ENCODE measurements at places on chromosomes 11 and 22.
A peak's percentile ranks its signal among the peaks of the same experiment; 100 is the strongest.

DNA sequence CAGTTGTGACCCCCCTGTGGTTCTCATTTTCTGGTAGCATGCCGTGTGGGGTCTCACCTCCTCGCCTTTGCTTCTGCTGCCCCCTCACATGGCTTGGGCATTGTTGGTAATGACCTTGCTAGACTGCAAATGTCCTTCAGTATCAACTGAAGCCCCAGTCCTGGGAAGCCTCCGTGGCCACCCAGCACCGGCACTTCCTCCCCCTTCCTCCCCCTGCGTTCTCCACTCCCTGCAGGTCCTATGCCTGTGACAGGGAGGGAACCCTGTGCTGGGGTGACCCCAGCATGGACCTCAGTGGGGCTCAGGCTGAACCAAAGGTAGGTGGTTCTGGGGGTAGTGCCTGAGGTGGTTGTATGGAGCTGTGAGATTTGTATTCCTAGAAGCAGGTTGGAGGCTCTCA, 5.9 kb downstream of the ST3GAL4 start:
- DNase-seq, result no peak

DNA sequence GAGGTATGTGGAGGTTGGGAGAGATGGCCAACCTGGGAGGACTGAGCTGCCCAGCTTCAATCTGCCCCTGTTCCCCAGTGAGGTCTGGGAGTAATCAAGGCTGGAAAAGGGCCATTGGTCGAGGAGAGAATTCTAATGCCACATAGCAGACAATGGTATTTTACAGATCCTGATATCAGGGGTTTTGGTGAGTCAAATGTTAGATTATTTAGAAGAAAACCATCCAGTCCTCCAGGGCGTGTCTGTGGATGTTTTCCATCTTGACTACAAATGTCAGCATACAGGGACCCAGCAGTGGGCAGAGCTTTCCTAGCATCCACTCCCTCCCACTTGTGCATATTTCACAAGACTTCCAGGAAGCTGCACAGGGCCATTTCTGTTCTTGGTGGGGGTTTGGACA, 107.9 kb downstream of the SCN3B start:
- DNase-seq, result no peak

DNA sequence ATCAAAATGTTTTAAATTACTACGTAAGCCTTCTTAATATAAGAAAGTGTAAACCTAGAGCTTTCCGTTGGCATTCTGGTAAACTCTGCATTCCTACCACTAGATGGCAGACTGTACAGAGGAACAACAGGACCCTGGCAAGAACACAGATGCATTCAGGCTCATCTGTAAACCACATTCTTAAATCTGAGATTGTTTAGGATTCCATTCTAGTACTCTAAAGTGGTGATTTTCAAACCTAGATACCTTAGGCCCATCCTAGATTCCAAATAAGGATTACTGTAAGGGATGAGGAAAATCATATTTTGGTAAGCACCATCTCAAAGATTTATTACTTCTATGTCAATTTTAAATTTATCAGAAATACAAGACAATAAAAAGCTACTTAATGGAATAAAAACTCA, 26.9 kb downstream of the PICALM start:
- DNase-seq, result peak; percentile 50

- DNase-seq, result peak; percentile 62
Measured at GRCh38 chr11:129375751-129376657, at the start of gene BARX2. TSS of gene BARX2 (plus strand) at chr11:129375848. CDS start at chr11:129376036, 188 bp downstream.

- no peak for DNase-seq
Measured at GRCh38 chr11:93822359-93822758, 28.1 kb downstream of the VSTM5 start.

DNA sequence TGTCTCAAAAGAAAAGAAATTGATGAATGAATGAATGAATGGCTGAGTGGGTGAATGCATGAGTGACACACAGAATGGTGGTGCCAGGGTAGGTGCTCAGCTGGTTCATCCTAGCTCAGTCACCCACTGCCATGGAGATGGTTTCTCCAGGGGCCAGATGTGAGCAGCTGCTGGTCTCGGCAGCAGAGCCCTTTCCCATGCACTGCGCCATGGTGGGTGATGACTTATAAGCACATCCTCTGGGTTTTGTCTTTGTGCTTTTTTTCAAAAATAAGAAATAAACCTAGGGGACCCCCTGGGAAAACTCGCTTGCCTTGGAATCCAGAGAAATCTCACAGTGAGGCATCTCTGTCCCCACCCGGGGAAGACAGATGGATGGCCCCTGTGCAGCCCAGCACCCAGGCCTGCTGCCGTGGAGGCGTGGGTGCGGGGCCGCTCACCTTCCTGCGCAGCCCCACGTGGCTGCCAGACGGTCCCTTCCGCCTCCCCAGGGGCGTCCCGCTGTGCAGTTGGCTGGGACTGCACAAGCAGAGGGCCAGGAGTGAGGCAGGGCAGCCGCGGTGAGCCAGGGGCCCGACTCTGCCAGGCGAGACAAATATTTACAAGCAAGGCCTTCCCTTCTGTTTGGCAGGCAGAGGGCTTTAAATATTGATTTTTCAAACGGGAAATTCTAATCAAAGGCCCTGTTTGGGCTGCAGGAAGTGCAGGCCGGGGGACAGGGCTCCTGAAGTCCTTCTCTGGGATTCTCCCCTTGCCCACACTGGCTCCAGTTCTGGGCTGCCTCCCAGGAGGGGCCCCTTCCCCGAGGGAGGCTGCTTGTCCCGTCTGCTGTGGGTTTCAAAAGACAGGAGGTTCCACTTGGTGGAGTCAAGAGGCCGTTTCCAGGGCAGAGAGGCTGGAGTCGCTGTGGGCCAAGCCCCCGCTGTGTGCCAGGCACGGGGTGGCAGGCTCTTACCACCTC, 24.3 kb downstream of the MPPED1 start:
- DNase-seq, result no peak

DNA sequence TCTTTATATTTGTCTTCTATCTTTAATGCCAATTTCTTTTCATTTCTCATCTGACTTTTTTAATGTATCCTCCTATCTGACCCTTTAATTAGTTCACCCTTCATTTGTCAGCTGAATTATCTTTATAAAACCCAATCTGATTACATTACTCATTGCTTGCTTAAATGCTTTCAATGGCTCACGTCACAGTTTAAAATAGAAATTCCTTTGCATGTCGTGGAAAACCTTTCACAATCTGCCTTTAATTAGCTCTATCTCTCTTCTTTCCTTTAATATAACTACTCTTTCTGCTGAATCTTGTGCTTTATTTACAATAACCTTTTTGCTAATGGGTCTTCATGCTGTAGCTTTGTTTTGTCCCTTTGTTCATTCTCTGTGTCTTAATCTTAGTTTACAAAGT, 125.7 kb downstream of the DYNC2H1 start:
- no peak for DNase-seq

GRCh38 chr22:30490399-30490798, 15.1 kb downstream of the SEC14L4 start:
- no peak for DNase-seq

DNA sequence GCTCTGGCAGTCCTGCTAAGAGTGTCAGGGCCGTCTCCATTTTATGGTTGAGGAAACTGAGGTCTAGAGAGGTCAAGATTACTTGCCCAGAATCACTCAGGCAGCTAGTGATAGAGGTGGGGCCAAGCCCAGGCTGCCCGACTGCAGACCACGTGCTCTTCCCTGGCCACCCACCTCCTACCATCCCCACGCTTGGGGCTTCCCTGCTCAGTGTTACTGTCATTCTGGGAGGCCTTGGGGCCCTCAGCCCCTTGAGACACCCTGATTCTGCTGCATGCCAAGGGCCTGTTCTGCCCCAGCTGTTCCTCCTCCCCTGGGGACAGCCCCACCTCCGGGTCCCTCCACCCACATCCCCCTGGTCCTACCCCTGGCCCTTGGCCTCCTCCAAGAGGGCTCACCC, 17.2 kb upstream of the TAB1 start:
- DNase-seq, result peak; percentile 78

- no peak for DNase-seq
Measured at GRCh38 chr11:120540744-120541465, 29.4 kb downstream of the GRIK4 start.

- no peak for DNase-seq
Measured at GRCh38 chr11:76215941-76216340, 9.6 kb upstream of the WNT11 start.

DNA sequence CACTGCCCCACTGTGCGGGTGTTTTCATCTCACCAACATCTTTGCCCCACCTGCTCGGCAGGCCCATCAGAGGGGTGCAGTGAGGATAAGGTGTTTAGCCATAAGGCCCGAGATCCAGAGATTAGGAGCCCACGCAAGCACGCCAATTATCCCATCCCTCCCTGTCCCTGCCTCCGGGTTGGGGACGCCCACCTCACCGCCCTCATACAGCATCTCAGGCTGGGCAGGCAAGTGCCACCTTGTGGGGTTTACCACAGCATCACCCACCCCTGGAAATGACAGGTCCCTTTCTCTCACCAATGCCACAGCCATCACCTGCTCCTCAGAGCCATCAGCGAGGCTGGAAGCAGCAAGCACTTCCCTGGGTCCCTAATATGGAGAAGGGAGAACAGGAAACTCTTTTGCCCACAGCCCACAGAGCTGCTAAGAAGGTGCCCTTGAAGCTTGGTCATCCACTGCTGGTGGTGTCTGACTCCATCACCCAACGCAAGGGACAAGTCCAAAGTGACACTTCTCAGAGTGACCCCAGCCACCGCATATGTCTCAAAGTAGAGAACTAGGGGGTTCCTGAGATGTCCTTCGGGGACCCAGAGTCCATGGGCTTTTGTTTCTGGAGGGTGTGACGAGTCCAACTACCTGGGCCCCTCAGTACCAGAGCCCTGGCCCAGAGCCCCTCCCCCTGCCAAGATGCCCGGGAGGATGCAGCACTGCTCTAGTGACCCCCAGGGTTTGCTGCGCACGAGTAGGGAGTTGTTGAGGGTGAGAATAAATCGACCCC, 15.8 kb downstream of the VPS37C start:
- DNase-seq, result no peak

DNA sequence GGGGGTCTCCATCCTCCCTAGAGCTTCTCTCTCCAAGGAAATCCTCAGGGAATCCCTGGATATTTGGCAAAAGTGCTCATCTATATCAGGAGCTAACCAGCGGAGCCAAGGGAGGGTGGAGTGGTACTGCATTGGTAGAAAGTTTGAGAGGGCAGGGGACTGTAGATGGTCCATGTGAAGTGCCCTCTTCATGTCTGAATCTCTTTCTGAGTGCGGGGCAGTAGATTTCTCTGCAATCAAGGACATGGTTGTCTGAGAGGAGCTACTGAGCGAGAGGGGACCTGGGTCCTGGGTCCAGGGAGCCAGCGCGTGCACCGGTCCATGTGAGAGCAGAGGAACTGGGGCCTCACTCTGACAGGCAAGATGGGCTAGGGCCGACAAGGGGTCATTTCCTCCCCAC, 701 bp downstream of the DIXDC1 start:
- DNase-seq, result no peak

- no peak for DNase-seq
Measured at GRCh38 chr11:134488512-134488911, 76.5 kb upstream of the B3GAT1 start.

DNA sequence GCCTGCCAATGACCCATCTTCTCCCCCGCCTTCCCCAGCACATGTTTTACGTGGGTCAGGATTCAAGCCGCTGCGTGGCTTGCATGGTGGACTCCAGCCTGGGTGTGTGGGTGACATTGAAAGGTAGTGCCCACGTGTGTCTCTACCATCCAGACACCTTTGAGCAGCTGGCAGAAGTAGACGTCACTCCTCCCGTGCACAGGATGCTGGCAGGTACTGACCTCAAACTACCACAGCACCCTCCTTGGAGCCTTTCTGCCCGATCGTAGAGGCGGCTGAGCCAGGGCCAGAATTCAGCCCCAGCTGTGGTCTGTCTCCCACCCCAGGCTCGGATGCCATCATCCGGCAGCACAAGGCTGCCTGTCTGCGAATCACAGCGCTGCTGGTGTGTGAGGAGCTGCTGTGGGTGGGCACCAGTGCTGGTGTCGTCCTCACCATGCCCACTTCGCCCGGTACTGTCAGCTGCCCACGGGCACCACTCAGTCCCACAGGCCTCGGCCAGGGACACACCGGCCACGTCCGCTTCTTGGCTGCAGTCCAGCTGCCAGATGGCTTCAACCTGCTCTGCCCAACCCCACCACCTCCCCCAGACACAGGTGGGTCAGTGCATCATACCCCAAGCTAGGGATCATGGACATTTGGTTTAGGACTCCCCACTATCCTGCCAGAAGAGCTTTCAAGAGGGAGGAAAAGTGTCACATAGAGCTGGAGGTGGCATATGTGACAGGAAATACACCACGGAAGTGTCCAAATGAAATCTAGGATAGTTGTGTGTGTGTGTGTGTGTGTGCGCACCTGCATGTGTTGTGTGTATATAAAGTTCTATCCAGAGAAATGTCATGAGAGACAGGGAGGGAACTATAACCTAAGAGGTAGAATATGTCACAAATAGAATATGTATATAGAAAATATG, 10.6 kb upstream of the RELT start:
- no peak for DNase-seq

GRCh38 chr11:133133606-133134005, 398.7 kb downstream of the OPCML start:
- DNase-seq, result no peak

GRCh38 chr11:25775603-25776002, 556.3 kb upstream of the ANO3 start:
- no peak for DNase-seq

- DNase-seq, result peak; percentile 69
Measured at GRCh38 chr11:62124186-62125113, 639 bp downstream of the INCENP start.

DNA sequence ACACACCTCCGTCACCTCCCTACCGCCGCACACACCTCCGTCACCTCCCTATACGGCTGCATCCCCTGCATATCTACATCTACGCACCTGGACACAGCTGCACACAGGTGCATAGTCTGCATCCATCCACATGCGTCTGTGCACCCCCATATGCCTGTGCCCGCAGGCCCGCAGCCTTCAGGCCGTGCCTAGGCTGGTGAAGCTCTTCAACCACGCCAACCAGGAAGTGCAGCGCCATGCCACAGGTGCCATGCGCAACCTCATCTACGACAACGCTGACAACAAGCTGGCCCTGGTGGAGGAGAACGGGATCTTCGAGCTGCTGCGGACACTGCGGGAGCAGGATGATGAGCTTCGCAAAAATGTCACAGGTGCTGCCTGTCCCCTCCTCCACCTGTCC, 4.8 kb downstream of the PKP3 start:
- no peak for DNase-seq

- DNase-seq, result no peak
Measured at GRCh38 chr11:35230388-35230787, 91.4 kb downstream of the CD44 start.

DNA sequence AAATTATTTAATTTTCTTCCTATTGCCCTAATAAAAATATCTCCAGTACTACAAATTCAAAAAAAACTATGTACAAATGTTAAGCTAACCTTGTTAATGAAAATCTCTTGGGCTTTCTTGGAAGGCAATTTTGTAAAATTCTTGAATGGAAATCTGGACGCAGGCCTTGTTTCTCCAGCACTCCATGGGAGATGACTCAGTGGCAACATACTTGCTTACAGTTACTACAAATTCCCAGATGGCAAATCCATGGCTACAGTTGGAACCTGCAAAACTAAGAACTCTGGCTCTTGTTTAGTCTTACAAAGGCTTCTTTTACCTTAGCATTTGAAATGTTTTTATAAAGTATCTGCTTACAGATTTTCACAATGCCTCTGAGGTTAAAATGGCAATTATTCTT, 725.2 kb downstream of the DLG2 start:
- no peak for DNase-seq

GRCh38 chr11:32068134-32068870, 22.6 kb upstream of the RCN1 start:
- DNase-seq, result no peak

- DNase-seq, result no peak
Measured at GRCh38 chr11:123570939-123571580, 83.4 kb downstream of the SCN3B start.

All from GM13977 (cell line).